ENCODE measurements at places on chromosomes 11 and 22. TPM values are rescaled to one million over a fixed set of nuclear protein-coding genes. Genes with fewer than 3 reads are reported as not detected.

BIK gene
- total RNA-seq: 3.7 TPM

SNU13 gene
- 170 TPM for total RNA-seq

TMPRSS13 gene
- not detected for total RNA-seq

OR10A2 gene
- total RNA-seq: not detected

SCGB1C1 gene
- total RNA-seq: not detected

TRIM49 gene
- 0.08 TPM for total RNA-seq

MRGPRX4 gene
- 1.5 TPM for total RNA-seq

PARVG gene
- 1.1 TPM for total RNA-seq

PLEKHB1 gene
- 5.8 TPM for total RNA-seq

TMPRSS5 gene
- 47.6 TPM for total RNA-seq

NXPE2 gene
- total RNA-seq: not detected

Data from A375 (cell line).